Activated T-cell treated with anti-CD3 and anti-CD28 coated beads, Interleukin-2, amount 50 U/mL, for 72 hours (primary cell): ENCODE measurements at places on chromosomes 6 and 20. TPM values are rescaled to one million over a fixed set of nuclear protein-coding genes. Genes with fewer than 3 reads are reported as not detected.

PPP1R16B gene
- 184 TPM for total RNA-seq

DNA sequence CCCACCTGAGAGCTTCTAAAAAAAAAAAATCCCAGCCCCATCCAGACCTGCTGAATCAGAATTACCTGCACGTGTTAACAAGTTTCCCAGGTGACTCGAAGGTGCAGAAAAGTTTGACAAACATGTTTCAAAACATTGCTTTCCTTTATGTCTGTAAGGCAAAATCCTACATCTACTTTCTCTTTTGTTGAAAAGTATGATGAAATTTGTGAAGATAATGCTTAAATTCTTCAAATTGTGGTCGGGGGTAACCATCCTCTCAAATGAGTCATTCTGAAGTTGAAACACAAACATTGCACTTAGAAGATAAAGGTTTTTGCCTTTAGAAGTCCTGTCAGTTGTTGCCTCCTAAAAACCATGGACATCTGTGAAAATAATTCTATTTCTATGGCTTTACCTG lies 429.7 kb downstream of the EPHA7 start:
- H3K4me1 ChIP-seq = no peaks in the 10 kb centered on the region
- no peaks in the 10 kb centered on the region for H3K36me3 ChIP-seq
- no peak for DNase-seq
- no peak overlapping the region for H3K4me3 ChIP-seq
- no peak overlapping the region for H3K27ac ChIP-seq

GRCh38 chr6:134249759-134250602 lies 67.9 kb downstream of the SGK1 start:
- peak overlapping the region; percentile 21 for H3K27ac ChIP-seq
- H3K27me3 ChIP-seq = no peaks in the 10 kb centered on the region
- peak overlapping the region; percentile 65 for H3K4me3 ChIP-seq
- no peak for DNase-seq
- no peaks in the 10 kb centered on the region for H3K36me3 ChIP-seq

- no peak for DNase-seq
- H3K4me3 ChIP-seq = no peak overlapping the region
- H3K27ac ChIP-seq = no peak overlapping the region
- H3K36me3 ChIP-seq = no peaks in the 10 kb centered on the region
- peaks cover 26% of the 10 kb centered on the region for H3K4me1 ChIP-seq
These were observed 104.1 kb upstream of the BTN3A2 start for GRCh38 chr6:26260725-26261490.

GRCh38 chr6:27867945-27868300 lies 44.3 kb downstream of the OR2B2 start:
- H3K27ac ChIP-seq = peak overlapping the region; percentile 99
- H3K36me3 ChIP-seq = peaks cover 6% of the 10 kb centered on the region
- no peaks in the 10 kb centered on the region for H3K27me3 ChIP-seq
- peak overlapping the region; percentile 99 for H3K4me3 ChIP-seq
- H3K4me1 ChIP-seq = peaks cover 80% of the 10 kb centered on the region
- no peak for DNase-seq

- no peak overlapping the region for H3K4me3 ChIP-seq
- no peak overlapping the region for H3K27ac ChIP-seq
- no peaks in the 10 kb centered on the region for H3K36me3 ChIP-seq
- DNase-seq = no peak
- no peaks in the 10 kb centered on the region for H3K27me3 ChIP-seq
These were observed 33.8 kb downstream of the KPNA5 start for GRCh38 chr6:116714761-116715160.

- peaks cover 18% of the 10 kb centered on the region for H3K27me3 ChIP-seq
- H3K4me3 ChIP-seq = no peak overlapping the region
- no peaks in the 10 kb centered on the region for H3K36me3 ChIP-seq
- H3K4me1 ChIP-seq = peaks cover 26% of the 10 kb centered on the region
- H3K27ac ChIP-seq = no peak overlapping the region
- DNase-seq = no peak
These were observed 12.0 kb downstream of the LRP11 start for GRCh38 chr6:149852180-149852579.
